IMR-90 (cell line): ENCODE measurements at places on chromosomes 7 and 10. TPM values are rescaled to one million over a fixed set of nuclear protein-coding genes. Genes with fewer than 3 reads are reported as not detected.

Gene PNPLA8
- 14.5 and 23.9 TPM in 2 replicates for total RNA-seq

Gene ENKUR
- total RNA-seq: under 0.01 TPM in 1 of 2 replicates, not detected in the other

DNA sequence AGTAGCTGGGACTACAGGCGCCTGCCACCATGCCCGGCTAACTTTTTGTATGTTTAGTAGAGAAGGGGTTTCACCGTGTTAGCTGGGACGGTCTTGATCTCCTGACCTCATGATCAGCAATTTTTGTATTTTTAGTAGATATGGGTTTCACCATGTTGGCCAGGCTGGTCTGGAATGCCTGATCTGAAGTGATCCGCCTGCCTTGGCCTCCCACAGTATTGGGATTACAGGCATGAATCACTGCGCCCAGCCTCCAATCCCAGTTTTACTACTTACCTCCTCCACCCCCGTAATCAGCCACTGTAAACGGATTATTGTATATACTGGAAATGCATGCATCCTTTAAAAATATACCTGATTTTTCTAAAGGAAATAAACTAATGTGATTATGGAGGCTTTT, 35.1 kb upstream of the MTPN start:
- no peak overlapping the region for H3K27ac ChIP-seq
- H3K27me3 ChIP-seq: peaks cover 2% of the 10 kb centered on the region
- H3K4me3 ChIP-seq: no peak overlapping the region

DNA sequence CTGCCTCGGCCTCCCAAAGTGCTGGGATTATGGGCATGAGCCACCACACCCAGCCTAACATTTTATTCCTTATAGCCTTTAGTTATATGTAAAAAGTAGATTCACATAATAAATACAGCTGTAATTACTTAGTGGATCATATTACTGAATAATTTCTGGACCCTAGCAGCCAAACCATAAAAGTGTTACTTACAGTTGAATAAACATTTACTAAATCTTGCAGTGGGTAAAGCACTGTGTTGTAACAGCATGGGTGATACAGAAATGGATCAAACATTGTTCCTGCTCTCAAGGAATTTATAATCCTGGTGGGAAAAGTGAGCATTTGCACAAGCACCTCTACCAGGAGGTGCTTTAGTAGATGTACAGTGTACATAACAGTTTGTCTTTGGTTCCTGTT, 25.0 kb downstream of the BPGM start:
- H3K27me3 ChIP-seq: no peaks in the 10 kb centered on the region
- DNase-seq: no peak
- H3K36me3 ChIP-seq: no peaks in the 10 kb centered on the region
- H3K4me3 ChIP-seq: no peak overlapping the region
- H3K4me1 ChIP-seq: peaks cover 13% of the 10 kb centered on the region

Gene MDFIC
- total RNA-seq: 29.7 and 35.0 TPM in 2 replicates

DNA sequence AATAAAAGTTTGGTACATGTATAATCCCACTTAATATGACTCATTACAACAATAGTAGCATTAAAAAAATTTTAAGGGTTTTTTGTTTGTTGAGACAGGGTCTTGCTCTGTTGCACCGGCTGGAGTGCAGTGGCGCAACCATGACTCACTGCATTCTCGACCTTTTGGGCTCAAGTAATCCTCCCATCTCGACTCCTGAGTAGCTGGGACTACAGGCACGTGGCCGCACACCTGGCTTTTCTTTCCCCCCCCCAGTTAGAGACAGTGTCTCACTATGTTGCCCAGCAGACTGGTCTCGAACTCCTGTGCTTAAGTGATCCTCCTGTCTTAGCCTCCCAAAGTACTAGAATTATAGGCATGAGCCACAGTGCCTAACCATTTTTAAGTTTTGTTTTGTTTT, 40.7 kb downstream of the KMT2C start:
- no peak overlapping the region for H3K4me3 ChIP-seq
- peak; percentile 82 for DNase-seq
- H3K27ac ChIP-seq: no peak overlapping the region
- H3K4me1 ChIP-seq: no peaks in the 10 kb centered on the region
- H3K36me3 ChIP-seq: no peaks in the 10 kb centered on the region
